ENCODE measurements at places on chromosomes 3 and 15. TPM values are rescaled to one million over a fixed set of nuclear protein-coding genes. Genes with fewer than 3 reads are reported as not detected.

The ONECUT1 gene
- total RNA-seq, result not detected

The NR2F2 gene
- 22.9 TPM for total RNA-seq

DNA sequence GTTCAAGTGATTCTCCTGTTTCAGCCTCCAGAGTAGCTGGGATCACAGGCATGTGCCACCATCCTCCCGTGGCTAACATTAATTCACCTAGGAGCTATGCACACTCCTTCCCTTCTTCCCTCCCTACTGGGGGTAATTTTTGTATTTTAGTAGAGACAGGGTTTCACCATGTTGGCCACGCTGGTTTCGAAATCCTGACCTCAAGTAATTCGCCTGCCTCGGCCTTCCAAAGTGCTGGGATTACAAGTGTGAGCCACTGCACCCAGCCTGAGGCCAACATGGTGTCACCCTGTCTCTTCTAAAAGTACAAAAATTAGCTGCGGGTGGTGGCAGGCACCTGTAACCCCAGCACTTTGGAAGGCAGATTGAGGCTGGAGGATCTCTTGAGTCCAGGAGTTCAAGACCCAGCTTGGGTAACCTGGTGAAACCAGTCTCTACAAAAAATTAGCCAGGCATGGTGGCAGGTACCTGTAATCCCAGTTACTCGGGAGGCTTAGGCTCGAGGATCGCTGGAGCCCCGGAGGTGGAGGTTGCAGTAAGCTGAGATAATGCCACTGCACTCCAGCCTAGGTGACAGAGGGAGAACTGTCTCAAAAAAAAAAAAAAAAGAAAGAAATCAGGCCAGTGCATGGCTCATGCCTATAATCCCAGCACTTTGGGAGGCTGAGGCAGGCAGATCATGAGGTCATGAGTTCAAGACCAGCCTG is 6.1 kb downstream of the RNU5B-1 start:
- no peak for DNase-seq

DNA sequence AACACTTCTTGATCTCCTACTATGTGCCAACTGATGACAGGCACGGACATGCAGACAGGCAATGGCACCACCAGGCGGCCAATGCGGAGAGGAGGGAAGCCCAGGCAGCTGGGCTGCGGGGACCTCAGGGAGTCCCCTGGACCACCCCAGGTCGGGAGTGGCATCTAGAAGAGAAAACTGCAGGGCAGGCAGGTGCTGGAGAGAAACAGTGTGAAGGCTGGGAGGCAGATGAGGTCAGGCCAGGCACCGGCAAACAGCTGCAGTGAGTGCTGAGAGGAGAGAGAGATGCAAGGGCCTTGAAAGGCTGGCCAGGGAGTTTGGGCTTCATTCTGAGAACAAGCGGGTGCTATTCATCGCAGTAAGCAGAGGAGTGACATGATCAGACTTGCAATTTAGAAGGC is 29.1 kb downstream of the SLC6A1 start:
- DNase-seq, result no peak

GRCh38 chr15:73482166-73482565 is 39.2 kb downstream of the REC114 start:
- DNase-seq, result no peak

GRCh38 chr3:121957674-121958415 is 63.6 kb downstream of the SLC15A2 start:
- DNase-seq, result no peak

GRCh38 chr15:63901912-63902670 is 68.3 kb upstream of the HERC1 start:
- DNase-seq, result no peak

Data from kidney epithelial cell (primary cell).